Stimulated activated CD8-positive, alpha-beta memory T cell treated with anti-CD3 and anti-CD28 coated beads, Interleukin-7, amount 100 ng/mL, for 4 hours (primary cell): ENCODE measurements at places on chromosomes 13 and 19.

DNA sequence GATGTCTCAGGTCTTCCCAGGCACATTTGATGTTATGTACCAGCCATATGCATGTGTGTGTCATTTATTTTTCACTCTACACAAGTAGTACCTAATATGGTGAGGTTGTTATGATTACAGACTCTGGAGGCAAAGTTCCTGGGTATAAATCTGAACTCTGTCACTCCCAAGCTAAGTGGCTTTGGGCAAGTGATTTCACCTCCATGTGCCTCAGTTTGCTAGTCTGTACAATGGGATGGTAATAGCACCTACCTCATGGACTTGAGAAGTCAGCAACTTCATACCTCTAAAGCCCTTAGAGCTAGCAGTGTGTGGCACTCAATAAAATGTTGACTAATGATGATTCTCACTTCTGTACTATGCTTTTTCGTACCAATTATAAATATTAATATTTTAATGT lies 3.9 kb upstream of the CATSPERG start:
- no peak for DNase-seq

DNA sequence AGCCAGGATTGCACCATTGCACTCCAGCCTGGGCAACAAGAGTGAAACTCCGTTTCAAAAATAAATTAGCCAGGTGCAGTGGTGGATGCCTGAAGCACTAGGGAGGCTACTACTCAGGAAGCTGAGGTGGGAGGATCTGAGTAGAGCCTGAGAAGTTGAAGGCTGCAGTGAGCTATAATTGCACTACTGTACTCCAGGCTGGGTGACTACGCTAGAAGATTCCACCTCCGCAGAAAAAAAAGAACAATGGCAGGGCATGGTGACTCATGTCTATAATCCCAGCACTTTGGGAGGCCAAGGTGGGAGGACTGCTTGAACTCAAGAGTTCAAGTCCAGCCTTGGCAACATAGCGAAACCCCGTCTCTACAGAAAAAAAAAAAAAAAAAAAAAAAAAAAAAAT lies 20.5 kb downstream of the HAUS8 start:
- DNase-seq = no peak

DNA sequence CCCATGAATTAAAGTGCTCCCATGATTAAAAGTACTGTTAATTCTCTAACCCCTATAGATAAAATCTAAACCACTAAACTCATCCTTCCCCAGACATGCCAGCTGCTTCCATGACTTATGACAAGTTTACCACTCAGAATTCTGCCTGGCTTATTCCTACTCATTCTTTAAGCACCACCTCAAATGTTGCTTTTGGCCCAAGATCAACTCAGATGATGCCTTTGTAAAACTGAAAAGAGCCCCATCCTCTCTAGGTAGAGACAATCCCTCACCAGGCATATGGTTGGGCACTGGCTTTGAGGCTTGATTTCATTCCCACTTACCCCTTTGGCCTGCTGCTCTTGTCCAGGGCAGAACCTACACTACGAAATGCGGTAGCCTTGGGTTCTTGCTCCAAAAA lies 250.0 kb downstream of the DNAJC15 start:
- DNase-seq = no peak

GRCh38 chr19:4593409-4593851 lies 33.9 kb upstream of the SEMA6B start:
- DNase-seq = no peak

- no peak for DNase-seq
Measured at GRCh38 chr19:33403221-33403972, 29.9 kb downstream of the CEBPG start.

- DNase-seq = no peak
Measured at GRCh38 chr19:48772503-48772953, 17.2 kb downstream of the FGF21 start.

DNA sequence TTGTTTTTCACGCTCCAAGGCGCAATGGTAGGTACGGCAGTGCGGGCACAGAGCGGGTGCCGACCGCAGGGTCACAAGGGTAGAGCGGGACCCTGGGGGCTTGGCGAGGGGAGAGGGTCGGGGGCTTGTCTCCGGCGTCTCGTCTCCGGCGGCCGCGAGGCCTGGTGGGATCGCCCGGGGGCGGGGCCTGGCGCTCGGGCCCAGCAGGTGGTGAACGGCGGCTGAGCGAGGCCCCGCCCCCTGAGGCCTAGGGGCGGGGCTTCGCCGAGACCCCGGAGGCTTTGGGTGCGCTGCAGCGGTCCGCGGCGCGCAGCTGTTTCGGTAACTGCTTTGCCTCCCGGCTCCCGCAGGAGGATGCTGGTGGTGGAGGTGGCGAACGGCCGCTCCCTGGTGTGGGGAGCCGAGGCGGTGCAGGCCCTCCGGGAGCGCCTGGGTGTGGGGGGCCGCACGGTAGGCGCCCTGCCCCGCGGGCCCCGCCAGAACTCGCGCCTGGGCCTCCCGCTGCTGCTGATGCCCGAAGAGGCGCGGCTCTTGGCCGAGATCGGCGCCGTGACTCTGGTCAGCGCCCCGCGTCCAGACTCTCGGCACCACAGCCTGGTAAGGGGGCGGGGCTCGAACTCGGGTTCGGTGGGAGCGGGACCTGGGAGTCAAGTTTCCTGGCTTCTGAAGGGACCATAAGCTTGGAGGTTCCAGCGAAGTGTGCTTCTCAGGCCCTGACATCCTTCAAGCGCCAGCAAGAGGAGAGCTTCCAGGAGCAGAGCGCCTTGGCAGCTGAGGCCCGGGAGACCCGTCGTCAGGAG lies at the start of gene TSEN34:
Gene TSEN34, plus strand, starts transcription at position 298 of the 800 bp plus-strand sequence. Its CDS starts 57 bp downstream, at position 355.
- DNase-seq = peak; percentile 87

- DNase-seq = no peak
Measured at GRCh38 chr19:7909471-7910067, 5.1 kb upstream of the TGFBR3L start.

- no peak for DNase-seq
Measured at GRCh38 chr19:7506385-7507328, 9.2 kb upstream of the ZNF358 start.

GRCh38 chr19:29837448-29837981 lies 25.7 kb downstream of the CCNE1 start:
- DNase-seq = peak; percentile 27

DNA sequence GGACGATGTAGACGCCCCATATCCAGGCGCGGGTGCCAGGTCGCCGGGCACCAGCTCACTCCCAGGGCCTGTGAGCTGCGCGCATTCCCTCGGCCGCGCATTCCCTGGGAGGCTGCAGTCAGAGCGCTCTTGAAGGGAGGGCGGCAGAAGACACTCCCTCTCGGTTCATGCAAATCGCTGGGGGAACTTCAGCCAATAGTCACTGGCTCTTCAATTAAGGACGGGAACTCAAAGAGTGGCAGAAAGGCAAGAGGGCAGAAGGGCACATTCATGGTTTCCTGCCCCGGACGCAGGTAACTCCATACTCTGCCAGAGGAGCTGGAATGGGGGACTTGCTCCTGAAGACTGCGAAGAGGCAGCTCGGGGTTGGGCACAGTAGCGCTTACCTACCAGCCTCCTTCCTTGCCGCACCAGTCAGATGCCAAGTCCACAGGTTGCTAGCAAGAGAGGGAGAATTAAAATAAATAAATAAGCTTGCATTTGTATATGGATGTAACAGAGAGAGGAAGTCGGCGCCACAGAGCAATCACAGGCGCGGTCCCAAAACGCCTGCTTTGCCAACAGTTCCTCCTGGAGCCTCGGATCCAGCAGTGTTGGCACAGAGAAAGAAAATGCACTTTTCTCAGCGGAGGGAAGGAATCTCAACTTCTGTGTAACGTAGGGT lies 459 bp downstream of the PCDH20 start:
- no peak for DNase-seq

DNA sequence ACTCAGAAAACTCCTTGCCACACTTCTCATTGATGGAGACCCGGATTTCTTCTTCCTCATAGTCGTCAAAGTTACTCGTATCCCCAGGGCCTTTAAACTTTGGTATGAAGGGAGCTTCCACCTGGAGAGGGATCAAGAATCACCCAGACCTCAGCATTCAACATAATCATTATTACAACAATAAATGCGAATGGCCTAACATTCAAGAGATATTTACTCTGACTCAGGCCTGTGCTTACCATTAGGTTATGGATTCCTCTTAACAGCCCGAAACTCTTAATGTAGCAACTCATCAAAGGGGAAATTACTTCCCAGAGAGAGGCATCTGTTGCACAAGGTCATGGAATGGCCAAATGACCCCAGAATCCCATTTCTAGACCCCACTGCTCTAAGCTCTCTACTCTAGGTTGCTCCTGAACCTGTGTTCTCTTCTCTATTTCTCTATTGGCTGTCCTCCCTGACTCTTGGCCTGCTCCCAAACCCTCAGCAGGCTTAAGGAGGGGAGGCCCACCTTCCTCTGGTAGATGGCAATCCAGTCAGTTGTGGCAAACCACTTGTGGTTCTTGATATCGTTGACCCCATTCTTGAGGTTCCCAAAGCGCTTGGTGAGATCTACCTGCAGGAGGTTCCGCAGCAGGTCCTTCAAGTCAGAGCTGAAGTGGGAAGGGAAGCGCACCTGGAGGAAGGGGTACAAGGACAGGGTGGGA lies 2.7 kb upstream of the SAMD1 start:
- no peak for DNase-seq

- no peak for DNase-seq
Measured at GRCh38 chr13:93345770-93346169, 119.2 kb downstream of the GPC6 start.

- no peak for DNase-seq
Measured at GRCh38 chr13:45194081-45194939, 6.5 kb downstream of the KCTD4 start.

- DNase-seq = no peak
Measured at GRCh38 chr13:113258321-113259054, 38.6 kb upstream of the LAMP1 start.

DNA sequence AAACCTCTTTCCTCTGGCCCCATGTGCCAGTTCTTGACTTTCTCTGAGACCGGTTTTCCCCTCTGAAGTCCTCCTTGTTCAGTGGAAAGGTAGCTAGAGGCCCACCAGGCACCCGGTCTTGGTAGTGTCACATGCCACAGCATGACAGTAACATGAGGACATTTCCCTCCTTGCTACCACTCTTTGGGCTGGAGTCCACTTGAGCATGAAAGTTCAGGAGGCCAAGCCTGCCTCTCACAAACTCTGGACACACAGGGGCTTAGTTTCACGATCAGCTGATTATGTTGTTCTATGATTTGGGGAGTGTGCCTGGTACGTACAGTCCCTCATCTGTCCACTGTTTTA lies 45.6 kb downstream of the NFIX start:
- no peak for DNase-seq

DNA sequence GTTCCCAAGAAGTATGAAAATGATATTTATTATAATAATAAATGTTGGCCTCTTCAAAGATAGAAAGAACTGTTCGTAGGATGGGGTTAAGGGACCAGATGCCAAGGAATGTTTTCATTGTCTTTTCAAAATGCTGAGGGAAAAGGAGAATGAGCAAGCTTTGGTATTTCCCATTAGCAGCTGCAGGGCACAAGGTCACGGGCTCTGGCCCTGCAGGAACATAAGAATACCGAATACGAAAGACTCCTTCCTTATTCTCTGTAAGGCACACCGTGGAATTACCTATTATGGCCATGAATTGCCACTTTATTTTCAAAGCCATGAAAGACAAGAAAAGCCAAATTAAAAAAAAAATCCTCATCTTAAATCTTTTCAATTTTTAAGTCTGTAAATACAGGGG lies 49.6 kb upstream of the OLFM4 start:
- DNase-seq = no peak

- DNase-seq = no peak
Measured at GRCh38 chr19:19321141-19321577, 530 bp downstream of the MAU2 start.

DNA sequence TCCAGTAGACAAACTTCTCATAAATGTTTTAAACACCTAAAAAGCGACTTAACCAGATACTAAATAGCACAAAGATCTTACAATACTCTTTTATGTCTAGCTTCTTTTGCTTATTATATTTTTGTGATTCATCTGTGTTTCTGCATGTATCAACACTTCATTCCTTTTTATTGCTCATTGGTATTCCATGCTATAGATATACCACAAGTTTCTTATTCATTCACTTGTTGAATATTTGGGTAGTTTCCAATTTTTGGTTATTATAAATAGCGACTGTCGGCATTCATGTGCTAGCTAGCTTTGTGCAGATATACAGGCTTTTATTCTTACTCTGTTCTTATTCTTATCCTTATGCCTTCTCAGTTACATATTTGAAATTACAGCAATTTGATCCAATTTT lies 50.0 kb upstream of the RGCC start:
- no peak for DNase-seq

- DNase-seq = no peak
Measured at GRCh38 chr13:98992355-98992754, 14.5 kb upstream of the DOCK9 start.

DNA sequence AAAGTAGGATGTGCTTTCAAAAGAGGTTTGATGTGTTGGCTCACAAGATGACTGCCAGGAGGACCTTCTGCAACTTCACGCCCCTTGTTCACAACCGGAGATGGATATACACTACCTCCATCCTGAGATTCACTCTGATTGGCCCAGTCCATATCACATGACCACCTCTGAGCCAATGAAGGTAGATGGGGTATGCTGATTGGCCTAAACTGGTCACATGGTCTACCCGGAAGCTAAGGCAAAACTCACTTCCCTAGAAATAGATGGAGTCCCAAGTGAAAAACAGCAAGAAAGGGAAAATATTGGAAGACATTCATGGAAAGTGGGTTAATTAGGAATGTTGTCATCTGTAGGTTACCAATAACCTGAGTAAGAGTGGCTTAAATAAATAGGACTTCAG lies 119.7 kb upstream of the MRI1 start:
- no peak for DNase-seq

- DNase-seq = no peak
Measured at GRCh38 chr13:90792335-90792734, 555.2 kb upstream of the MIR17HG start.

DNA sequence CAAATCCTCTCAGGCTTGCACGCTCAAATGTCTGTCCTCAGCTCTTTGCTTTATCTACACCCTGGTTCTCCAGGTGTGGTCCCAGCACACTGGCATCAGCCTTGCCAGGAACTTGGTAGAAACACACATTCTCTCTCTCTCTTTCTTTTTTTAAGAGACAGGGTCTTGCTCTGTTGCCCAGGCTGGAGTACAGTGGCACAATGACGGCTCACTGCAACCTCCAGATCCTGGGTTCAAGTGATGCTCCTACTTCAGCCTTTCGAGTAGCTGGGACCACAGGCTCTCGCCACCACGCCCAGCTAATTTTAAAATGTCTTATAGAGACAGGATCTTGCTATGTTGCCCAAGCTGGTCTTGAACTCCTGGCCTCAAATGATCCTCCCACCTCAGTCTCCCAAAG lies 20.8 kb downstream of the ADGRL1 start:
- no peak for DNase-seq

DNA sequence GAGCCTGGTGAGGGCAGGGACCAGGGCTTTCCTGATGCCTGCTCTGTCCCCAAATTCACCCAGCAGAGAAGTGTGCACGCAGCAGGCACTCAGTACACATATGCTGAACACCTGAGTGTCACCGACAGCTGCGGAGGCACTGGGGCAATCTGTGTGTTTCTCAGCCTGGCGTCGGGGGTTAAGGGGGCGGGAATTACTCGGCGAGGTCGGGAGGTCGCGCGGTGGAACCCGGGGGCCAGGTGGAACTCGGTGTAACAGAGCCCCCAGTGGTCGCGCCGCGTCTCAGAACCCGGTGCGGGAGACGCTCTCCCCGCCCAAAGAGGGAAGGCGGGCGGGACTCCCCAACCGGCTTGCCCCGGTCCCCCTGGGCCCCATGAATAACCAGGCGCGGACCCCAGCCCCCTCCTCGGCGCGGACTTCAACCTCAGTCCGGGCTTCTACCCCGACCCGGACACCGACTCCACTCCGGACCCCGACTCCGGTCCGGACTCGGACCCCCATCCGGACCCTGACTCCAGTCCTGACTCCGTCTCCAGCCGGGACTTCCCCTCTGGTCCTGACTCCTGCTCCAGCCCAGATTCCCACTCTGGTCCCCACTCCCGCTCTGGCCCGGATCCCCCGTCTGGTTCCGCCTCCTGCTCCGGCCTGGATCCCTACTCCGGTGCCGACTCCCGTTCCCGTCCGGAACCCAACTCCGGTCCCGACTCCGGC lies at the start of gene SELENOV:
Gene SELENOV, plus strand, starts transcription at position 300 of the 711 bp plus-strand sequence. Its CDS starts 74 bp downstream, at position 374.
- no peak for DNase-seq
